ENCODE measurements at places on chromosomes 7 and 10. TPM values are rescaled to one million over a fixed set of nuclear protein-coding genes. Genes with fewer than 3 reads are reported as not detected.
A peak's percentile ranks its signal among the peaks of the same experiment; 100 is the strongest.

- no peak for DNase-seq
Observed at GRCh38 chr7:129471402-129471827, 30.9 kb upstream of the SMKR1 start.

AP3M1 gene
- total RNA-seq: 38.8 TPM

GRCh38 chr10:104139221-104139620, 17.2 kb downstream of the SFR1 start:
- no peak for DNase-seq

DNA sequence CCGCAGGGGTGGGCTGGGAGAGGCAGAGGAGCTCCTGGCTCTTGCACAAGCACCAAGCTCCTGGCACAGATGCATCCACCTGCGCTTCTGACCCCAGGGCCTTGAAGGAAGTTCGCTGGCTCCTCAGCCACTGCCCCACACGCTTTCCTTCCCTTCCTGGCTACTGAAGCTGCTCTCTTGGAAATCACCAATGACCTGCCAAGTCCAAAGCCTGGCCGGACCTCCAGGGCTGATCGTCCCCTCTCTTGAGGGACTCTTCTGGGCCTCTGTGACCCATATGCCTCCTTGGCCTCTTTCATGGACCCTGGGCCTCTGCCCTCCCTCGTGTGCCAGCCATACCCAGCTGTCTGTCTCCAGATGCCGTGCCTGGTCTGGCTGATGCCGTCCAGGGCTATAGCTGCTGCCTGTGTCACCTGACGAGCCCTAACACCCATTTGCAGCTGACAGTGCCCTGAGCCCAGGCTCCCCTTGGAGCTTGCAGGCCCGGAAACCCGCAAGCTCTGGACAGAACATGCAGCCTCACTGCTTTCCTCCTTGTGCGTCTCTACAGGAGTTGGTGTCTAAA, 113.4 kb downstream of the PRKAG2 start:
- DNase-seq: no peak

DNA sequence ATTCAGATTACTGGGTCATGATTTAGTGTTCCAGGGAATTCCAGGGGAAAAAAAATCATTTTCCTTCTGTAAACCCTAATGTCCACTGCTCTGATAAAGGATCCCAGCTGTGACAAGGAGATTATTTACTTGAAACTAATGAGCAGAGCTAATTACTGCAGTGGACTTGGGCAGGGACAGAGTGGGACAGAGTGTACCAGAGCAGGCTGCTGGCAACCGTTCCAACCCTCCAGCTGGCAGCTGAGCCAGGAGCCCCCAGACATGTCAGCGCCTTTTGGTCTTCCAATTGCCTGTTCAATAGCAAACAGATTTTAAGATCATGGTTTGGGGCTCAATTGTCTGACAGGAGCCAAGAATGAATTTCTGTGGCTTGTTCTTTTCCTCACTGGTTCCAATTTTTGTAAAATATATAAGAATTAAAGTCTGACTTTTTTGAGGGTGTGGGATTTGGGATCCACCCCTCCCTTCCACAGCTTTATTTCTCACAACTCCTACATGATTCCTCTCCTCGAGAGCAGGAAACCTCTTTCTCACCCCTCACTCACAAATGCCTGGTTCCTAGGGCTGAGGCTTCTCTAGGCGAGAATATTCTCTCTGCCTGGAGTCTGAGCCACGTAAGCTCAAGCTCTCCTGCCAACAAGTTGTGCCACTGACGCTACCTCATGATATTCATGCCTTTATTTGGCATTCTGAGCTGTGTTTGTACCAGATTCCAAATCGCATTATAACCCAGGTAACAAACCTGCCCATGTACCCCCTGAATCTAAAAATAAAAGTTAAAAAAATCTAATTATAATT, 20.6 kb upstream of the FAM180A start:
- no peak for DNase-seq

DNA sequence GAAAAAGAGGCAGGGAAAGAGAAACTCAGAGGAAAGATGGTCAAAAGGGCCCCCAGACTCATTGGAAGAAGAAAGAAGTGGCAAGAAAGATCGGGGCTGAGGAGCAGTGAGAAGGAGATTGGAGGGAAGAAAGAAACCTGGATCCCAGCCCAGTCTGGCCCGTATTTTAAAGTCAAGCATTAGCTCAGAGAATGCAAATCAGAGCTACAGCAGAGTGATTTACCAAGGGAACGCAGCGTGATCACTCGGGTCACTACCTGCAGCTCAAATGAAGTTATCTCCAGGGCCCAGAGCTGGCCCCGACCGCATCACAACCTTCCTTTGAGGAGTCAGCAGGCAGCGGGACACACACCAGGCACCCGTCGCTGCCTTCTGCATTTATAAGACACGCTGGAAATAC, 72.8 kb downstream of the CARD11 start:
- DNase-seq: no peak

- no peak for DNase-seq
Observed at GRCh38 chr7:103856929-103857328, 132.5 kb downstream of the RELN start.

- DNase-seq: no peak
Observed at GRCh38 chr10:46515793-46516192, 40.7 kb downstream of the GPRIN2 start.

DNA sequence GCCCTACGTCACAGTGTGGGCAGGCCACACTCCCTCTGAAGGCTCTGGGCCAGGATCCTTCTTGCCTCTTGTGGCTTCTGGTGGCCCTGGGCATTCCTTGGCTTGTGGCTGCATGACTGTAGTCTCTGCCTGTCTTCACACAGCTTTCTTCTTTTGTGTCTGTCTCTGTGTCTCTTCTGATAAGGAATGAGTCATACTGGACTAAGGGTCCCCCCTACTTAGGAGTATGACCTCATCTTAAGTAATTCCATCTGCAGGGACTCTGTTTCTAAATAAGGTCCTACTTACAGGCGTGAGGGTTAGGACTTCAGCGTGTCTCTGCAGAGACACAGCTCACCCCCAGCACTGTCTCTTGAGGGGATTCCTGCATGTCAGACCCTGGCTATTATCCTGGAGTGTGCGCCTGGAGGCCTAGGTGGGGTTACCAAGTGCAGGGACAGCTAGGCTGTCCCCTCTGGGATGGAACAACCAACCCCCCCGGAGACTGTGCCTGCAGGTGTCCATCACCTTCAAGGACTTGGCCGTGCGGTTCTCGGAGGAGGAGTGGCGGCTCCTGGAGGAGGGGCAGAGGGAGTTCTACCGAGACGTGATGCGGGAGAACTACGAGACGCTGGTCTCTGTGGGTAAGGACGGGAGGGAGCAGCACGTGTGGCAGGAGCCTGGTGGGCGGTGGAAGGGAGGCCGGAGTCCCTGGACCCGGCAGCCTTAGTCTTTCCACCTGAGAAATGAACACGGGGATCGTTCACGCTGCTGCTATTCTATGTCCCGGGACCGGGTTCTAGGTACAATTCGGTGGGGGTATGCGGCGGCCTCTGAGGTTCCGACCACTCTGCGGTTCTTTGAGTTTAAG, 54.1 kb downstream of the ZNF467 start:
- DNase-seq: peak; percentile 44

DNA sequence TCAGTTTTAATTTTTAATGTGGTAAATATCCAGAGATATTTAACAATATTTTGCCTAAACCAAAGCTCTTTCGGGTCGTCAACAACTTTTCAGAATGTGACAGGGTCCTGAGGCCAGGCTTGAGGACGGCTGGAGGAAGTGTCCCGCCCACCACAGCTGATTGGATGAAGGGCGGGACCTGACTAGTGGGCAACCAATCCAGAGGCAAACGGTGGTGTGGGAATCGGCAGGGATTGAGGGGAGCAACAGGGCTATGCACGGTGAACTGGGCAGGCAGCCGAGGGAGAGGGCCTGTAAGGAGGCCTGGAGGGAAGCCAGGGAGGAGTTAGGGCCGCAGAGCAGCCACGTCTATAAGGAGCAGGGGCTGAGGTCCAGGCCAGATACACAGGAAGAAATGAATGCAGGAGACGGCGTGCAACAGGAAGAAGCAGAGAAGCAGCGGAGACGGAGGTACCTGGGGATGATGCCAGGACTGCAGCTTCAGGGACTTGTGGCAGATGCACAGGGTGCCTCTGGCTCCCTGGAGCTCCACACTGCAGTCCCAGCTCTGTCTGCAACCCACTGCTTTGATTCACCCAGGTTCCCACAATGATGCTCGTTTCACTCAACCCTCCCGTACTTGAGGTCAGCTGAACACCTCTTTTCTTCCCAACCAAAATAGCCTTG, 46.1 kb upstream of the ZMIZ1 start:
- peak; percentile 19 for DNase-seq

- DNase-seq: no peak
Observed at GRCh38 chr7:157473051-157473569, 136.3 kb downstream of the DNAJB6 start.

DNA sequence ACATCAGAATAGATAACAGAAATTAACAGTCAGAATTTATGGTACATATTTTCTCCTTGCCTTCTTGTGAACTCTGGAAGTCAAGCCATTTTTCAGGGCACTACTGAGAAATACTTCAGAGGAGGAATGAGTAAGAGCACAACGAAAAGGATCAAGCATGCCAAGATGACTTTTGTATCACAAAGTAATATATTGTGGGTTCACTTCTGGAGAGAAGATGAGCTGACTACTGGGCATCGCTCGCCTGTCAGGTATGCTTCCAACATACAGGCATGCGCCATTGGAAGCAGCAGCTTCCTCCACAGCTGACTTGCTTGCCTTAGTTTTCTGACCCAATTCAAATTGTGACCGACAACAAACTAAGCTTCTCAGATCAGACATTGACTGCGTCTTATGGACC, 137.3 kb downstream of the VTI1A start:
- no peak for DNase-seq

- DNase-seq: no peak
Observed at GRCh38 chr7:138864667-138865066, 66.7 kb upstream of the ATP6V0A4 start.

GRCh38 chr7:561631-562373, 42.2 kb upstream of the PDGFA start:
- DNase-seq: no peak

DNA sequence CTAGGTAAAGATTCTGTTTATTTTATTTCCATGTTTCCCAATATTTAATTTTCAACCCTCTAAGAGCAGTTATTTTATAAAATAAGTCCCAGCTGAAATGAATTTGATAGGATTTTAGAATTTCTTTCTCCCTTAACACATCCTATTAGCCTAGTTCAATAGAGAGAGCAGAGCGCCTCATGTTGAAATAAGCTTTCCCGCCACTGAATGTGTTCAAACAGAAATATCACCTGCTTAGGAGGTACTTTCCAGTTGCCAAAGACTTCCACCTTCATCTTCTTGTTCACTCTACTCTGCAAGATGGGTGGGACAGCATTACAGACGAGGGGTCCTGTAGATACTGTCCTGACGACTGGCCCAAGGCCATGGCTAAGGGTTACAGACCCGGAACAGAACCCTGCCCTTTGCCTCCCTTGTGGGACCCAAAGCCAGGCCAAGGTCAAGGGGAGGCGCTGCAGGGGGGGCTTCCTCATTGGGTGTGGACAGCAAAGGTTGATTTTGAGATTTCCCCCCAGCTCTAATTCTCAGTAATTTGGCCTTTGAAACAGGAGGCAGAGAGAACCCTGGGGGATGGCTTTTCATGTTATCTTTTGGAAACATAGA, 62.0 kb downstream of the PARP12 start:
- no peak for DNase-seq

DNA sequence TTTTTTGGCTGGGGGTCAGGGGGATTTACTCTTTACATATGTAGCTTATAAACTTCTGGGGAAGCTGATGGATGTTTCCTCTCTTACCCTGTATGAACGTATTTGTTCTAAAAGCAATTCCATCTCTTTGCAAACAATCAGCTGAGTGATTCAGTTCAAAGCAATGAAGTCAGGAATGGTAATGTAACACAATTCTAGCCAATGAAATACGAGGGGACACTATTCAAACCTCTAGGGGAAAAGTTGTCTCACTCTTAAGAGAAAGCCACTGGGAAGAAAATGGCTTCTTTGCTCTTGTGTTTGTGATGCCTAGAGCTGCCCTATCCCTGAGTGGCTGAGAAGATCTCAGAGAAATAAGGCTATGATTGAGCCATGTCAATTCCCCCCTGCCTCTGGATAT, 134.8 kb upstream of the SEMA3C start:
- peak; percentile 27 for DNase-seq

DNA sequence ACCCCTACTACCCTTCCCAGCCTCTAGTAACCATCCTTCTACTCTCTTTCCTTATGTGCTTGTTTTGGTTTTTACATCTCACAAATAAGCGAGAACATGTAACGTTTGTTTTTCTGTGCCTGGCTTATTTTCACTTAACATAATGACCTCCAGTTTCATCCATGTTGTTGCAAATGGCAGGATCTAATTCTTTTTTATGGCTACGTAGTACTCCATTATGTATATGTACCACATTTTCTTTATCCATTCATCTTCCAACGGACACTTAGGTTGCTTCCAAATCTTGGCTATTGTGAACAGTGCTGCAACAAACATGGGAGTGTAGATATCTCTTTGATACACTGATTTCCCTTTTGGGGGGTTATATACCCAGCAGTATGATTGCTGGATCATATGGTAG, 33.6 kb upstream of the SLC26A4 start:
- DNase-seq: no peak

SFRP4 gene
- total RNA-seq: not detected

DNA sequence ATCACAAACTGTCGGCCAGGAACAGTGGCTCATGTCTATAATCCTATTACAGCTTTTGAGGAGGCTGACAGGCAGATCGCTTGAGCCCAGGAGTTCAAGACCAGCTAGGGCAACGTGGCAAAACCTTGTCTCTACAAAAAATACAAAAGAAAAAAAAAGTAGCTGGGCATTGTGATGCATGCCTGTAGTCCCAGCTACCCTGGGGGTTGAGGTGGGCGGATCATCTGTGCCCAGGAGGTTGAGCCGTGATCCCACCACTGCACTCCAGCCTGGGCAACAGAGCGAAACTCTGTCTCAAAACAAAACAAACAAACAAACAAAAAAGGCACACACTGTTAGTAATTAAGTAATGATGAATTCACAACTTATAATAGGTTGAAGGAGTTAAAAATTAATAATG, 441.5 kb upstream of the PCDH15 start:
- DNase-seq: no peak

- no peak for DNase-seq
Observed at GRCh38 chr10:14798636-14799035, 23.9 kb upstream of the FAM107B start.

DNA sequence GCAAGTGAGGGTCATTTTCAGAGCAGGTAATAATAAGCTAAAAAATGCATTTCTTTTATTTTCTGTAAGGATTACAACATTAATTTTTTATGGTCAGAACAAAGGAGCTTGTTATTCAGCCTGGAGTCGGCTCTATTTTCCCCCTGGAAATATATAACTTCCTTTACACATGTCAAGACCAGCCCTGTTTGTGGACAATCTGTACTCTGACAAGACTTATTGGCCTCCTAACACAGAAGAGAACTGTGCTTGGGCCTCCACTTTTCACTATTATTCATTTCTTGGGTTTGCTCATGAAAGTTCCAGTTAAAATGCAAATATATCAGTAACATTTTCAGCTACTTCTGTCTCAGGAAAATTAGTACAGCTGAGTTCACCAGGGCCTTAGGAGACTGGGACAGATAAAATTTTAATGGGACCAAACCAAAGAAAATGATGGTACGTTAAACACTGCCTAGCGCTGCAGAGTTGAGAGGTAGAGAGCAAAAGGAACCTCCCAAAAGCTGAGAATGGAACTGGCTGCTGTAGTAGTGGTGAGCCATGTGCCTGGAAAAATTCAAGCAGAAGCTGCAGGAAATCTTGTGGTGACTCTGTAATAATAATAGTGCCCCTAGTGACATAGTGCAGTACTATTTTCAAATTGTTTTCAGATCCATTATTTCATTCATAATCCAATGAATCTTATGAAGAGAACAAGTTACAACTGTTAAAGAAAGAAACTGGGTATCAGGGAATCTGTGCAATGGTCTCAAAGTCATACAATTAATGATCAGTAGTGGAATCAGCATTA, 227.2 kb upstream of the KIAA1217 start:
- no peak for DNase-seq

GRCh38 chr7:105971845-105972244, 8.8 kb downstream of the CDHR3 start:
- no peak for DNase-seq
